IPS DF 19.7 (cell line): ENCODE measurements at places on chromosomes 5 and 9.

- DNase-seq = no peak
These were observed 77.7 kb downstream of the EFNA5 start for GRCh38 chr5:107593009-107593408.

GRCh38 chr5:122602700-122603099, 172.2 kb upstream of the SNX2 start:
- no peak for DNase-seq

DNA sequence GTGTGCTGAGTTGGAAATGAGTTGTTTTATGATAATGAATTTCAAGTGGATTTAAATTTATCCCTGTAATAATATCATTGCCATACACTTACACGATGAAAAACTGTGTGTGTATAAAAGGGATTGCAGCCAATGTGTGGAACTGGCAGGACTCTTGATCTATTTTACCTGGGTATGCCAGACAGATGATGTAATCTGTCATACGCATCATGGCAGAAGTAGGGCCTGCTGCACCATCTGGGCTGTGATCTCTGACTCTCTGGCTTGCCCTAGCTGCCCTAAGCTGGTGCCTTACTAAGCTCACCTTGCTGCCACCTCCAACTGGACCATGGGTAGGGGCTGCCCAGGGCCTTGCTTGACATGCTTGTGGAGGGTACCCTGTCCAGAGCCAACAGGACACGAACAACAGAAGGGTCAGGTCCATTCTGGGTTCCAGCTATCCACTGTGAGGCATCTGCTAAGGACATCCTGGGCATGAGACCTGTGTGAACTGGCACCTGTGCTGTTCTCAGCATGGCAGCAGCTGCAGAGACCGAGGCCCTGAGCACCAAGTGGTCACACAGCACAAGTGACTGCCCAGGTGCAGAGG, 184.2 kb downstream of the FSTL4 start:
- no peak for DNase-seq

DNA sequence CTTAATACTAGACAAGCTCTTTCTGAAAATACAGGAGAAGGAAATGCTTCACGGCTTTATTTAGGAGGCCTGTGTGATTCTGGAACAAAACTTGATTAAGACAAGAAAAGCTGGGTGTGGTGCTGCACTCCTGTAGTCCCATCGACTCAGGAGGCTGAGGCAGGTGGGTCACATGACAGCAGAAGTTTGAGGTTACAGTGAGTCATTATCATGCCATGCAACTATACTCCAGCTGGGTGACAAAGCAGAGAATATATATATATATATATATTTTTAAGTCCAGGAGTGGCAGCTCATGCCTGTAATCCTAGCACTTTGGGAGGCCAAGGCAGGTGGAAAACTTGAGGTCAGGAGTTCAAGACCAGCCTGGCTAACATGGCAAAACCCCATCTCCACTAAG, 33.1 kb upstream of the SPIN1 start:
- DNase-seq = no peak

GRCh38 chr9:132943651-132944293, 644 bp downstream of the TSC1 start:
- DNase-seq = no peak

DNA sequence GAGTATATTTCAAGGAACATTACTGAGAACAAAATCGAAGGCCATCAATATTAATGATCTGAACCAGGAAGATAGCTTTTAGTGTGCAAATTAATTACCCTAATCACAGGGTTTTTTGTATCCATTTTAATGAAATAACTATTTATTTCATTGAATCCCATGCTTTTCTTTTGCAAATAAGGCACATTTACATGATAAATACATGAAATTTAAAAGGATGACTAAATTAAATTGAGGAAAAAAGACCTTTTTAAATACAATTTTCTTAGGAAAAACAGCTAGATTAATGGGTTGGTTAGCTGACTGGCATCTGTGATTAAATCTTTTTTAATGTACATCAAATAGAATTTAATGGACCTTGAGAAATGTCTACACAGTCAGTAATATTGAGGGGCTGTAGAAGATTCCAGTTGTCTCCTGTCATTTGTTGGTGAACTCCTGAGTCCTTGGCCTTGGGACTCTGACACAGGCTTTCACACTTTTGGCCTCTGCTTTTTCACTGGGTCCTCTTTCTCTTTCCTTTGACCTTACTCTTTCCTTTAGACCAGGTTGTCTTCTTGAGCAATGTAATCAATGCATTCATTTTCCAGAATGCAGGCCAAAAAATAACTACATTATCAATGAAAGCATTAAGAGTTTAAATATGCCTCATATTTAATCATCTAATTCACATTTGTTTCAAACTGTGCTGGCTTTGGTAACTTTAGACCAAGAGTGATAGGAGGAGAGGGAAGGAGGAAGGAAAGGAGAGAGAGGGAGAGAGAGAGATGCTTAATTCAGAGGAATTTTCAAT, 511.5 kb downstream of the ZNF608 start:
- no peak for DNase-seq

GRCh38 chr5:15604986-15605385, 105.0 kb downstream of the FBXL7 start:
- no peak for DNase-seq

GRCh38 chr5:73515232-73515631, 17.0 kb downstream of the BTF3 start:
- DNase-seq = no peak

DNA sequence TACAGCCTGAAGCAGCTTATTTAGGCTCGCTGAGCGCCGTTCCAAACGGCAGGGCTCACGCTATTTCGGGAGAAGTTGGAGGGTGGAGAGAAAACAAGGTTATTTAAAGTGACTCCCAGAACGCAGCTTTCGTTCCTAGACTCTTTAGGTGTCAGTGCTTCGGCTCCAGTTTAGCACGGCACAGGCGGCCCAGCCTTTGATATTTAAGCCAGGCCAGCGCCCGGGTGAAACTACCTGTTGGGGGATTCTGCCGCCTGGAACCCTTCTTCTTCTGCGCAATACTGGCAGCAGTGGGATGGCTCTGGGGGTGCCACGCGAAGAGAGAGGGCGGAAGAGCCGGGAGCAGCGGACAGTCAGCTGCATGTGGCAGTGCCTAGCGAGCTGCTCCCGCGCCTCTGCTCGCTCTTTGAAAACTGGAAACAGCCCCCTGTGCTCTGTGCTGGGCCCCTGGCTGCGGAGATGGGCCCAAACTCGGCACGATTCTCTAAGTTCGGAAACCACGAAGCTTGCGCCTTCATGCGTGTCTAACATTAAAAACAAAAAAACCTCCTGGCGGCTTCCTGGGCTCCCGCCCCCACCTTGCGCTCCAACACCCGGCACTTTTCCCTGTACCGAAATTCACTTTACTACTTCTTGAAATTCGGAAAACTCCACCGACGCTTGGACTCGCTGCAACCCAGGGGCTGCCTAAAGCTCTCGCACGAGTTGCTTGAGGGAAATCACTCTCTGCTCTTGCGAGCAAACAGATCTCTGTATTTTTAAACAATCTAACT, 34.6 kb upstream of the NFIB start:
- no peak for DNase-seq

- DNase-seq = no peak
These were observed 31.2 kb upstream of the NDUFB6 start for GRCh38 chr9:32603914-32604852.

DNA sequence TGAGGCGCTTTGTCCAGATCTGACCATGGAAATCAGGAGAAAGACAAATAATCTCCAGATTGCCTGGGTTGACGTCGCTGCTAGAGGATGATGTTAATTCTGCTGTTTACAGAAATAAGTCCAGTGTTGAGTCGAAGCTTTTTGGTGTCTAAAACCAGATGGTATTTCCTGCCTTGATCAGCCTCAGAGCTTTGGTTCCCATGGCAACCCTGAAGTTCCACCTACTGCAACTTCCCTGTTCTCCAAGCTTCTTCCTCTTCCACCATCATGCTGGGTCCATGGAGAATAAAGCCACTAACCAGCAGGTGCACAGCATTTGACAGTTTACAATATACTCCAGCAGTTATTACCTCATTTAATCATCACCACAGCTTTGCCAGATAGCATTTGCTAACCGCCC, 18.0 kb upstream of the GABBR2 start:
- DNase-seq = no peak

DNA sequence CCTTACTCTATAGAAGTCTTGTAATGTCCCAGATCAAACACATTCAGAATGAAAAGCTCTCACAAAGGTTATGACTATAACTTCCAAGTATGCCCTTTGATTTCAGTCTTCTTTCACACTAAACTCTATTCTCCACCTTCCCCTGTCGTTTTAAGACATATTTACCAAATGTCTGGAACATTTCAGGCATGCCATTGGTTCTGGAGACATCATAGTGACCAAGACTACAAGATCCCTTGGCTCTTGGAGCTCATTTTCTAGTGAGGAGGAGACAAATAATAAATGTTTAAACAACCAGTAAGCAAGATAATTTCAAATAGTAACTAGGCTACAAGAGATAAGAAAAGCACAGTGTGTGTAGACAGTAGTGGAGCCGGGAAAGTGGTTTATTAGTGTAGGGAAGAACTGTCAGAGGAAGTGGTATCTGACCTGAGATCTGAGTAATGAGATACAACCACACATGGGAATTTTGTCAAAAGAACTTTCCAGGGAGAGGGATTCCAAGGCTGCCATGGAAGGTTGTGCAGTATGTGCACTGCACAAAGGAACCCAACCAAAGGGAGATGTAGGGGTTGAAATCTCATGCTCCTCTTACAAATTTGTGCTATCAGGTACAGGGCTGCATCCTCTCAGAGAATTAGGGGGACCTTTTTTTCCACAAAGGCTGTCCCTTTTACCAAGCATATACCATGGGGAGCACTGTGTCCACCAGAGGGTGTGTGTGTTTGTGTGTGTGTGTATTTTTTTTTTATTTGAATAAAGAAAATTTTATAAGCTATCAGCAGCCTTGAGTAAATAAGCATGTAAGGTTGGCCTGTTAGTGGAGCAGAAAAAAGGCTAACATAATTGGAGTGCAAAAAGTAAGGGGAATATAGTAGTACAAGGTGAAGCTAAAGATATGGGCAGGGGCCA, 1279.1 kb upstream of the WWC1 start:
- no peak for DNase-seq

DNA sequence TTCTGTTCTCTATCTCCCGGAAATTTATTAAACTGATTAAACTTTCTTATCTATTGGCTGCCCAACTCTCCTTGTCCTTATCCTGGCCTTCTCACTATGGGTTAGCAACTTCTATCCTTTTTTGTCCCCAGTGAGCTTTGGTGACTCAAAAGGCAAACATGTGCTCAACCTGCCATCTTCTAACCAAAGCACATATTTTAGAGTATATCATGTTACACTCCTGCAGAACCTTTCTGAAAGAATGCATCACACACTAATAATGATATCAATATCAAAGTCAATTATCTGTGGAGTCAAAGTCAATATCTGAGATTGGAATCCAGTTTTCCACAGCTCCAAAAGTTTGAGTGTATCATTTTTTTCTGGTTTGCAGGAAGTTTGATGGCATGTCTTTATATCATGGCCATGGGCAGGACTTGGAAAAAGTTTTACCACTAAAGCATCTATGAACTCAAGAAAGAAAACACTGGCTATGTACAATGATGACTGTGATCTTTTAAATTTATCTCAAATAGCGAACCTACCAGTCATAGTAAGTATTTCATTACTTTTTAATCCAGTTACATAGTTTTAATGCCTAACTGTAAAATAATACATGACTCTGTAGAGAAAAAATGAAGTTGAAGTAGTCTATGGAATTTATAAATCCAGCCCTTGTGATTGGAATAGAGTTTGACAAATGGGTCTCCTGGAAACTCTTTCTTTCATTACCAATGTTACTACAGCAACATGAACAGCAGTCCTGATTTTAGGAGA, 166.8 kb downstream of the DROSHA start:
- no peak for DNase-seq

GRCh38 chr5:117455236-117456233, 880.9 kb upstream of the SEMA6A start:
- no peak for DNase-seq

GRCh38 chr5:147339313-147339712, 104.5 kb downstream of the STK32A start:
- no peak for DNase-seq

DNA sequence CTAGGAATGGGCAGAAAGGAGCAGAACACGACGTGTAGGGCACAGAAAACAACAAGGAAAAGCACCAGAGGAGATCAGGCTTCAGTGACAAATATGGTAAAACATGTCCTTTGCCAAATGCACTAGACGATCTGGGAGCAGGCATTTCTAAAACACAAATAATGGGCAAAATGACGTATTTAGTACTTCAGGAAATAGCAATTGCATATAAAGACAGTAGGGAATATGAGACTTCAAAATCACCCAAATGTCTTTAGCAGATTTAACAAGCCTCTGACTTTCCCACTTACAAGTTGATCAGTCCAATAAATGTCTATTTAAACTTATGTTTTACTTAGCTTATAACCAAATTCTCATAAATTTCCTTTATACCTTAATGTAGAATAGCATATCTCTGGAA, 969.6 kb upstream of the C9orf72 start:
- no peak for DNase-seq

- DNase-seq = no peak
These were observed 52.3 kb upstream of the TBCA start for GRCh38 chr5:77828445-77828844.

GRCh38 chr9:38157711-38158110, 88.7 kb upstream of the SHB start:
- DNase-seq = no peak

DNA sequence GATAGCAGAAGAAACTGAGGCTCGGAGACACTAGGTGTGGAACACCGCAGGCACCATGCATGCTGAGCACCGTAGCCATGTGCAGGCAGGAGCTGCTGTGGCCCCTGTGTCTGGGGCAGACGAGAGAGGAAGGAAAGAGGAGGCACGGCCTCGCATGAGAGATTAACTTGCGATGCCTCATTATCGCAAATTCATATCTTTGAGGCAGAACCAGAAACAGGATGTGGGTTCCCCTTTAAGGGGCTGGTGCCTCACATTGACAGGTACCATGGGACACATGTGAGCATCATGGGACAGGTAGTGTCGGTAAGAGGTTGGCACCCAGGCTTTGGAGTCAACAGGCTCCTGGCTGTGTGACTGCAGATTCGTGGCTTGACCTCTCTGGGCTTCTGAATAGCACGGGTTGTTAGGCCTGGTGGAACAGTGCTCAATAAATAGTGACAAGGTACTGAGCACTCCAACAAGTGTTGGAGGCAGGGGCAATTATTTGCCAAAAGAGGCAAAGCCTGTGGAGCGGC, 40.8 kb downstream of the NAIF1 start:
- no peak for DNase-seq
